ENCODE measurements at places on chromosomes 5 and 9.
A peak's percentile ranks its signal among the peaks of the same experiment; 100 is the strongest.

- no peak for DNase-seq
Observed at GRCh38 chr5:75611311-75612225, at the start of gene ANKDD1B. Gene ANKDD1B (plus strand): TSS chr5:75611453. CDS start chr5:75611635, 182 bp downstream.

DNA sequence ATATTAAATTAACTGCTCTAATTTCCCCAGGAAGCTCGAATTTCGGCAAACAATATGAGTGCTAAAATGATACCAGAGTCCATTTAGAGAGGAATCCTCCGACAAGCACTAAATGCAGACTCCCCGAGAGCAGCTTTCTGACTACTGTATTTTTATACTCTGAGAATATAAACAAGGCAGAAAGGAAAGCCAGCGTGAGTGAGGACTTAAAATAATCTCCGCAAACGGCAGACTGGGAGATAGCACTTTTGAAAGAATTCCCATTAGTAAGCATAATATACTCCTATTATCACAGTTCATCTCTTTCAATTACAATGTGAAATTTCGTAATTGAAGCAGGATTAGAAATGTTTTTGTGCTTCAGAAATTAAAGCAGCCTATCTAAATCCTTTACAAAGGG, 269.4 kb upstream of the PANK3 start:
- DNase-seq: no peak

DNA sequence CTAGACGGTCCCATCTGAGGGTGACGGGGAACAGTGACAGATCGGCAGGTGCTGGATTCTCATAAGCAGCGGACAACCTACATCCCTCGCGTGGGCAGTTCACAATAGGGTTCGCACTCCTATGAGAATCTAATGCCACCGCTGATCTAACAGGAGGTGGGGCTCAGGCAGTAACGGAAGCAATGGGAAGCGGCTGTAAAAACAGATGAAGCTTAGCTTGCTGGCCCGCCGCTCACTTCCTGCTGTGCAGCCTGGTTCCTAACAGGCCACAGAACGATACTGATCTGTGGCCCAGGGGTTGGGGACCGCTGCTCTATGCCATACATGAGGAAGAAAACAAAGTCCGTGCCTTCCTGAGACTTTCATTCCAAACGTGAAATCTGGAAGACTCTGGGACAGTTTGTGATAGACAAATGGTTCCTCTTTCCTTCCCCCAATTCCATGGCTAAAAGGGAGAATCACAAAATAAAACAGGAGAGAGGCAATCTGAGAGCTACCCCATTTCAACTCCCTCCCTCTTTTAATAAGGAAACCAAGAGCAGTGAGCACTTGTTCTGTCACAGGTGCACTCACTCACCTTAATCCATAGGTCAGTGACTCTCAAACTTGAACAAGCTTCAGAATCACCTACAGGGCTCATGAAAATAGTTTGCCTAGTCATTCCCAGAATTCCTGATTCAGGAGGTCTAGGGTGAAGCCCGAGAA, 12.1 kb downstream of the PDCL start:
- DNase-seq: peak; percentile 15

DNA sequence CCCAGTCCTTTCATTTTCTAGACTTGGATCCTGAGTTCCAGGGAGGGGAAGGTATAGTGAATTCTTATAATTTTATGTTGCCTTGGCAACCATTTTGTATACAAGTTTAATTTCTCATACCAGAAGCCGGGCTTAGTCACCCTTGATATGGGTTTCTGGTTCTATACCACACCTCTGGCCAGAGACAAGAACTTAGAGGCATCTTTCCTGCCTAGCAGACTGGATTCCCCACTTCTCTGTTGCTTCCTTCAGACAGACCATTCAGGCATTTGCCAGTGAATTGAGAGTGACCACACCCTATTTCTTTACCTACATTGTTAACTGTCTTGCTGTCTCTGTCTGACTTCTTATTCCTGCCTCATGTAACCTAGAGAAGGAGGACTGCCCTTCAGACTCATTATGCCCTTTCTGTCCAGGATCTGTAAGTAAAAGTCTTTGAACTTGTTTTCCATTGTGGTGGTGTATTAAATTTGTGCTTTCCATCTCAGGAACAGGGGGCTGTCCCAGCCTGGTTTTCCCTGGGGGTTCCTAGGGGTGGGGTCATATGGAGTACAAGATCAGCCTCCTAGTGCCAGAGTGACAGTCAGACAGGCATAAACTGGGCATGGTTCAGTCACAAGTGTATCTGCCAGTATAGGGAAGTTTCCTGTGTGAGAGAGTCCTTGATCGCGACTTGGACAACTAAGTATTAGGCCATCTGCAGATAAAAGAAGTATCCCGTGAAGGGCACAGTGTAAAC, 27.4 kb downstream of the TNFSF8 start:
- no peak for DNase-seq

DNA sequence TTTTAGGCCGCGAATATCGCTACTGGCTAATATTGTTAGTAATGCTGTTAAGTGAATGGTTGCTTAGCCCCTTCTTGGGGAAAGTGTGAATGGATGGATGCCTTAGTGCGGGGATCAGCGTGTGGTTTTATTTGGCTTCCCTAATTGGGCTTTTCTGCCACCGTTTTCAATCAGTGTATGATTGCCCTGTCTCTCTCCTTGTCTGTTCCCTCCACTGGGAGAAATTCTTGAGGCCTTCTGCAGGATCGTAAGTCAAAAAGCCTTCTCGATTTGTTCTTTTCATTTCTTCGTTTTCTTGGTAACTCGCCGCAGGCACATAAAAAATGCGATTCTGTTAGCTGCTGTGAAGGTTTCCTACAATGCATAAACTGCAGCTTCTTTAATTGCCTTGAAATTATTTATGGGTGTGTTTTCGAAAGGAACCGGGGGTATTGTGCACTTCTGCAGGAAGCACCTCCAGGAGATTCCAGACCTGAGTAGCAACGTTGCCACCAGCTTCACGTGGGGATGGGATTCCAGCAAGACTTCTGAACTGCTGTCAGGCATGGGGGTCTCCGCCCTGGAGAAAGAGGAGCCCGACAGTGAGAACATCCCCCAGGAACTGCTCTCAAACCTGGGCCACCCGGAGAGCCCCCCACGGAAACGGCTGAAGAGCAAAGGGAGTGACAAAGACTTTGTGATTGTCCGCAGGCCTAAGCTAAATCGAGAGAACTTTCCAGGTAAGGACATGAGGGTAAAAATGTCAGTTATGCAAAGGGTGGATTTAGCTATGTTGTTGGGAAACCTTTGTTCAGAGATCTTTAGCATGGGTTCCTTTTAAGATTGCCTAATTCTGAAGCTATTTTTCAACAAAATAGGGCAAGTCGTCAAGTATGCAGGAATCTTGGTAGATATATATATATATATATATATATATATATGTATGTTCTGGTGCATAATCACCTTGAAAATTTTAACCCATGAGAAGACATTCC, 700 bp downstream of the SKP2 start:
- DNase-seq: peak; percentile 14

- no peak for DNase-seq
Observed at GRCh38 chr9:98993570-98993945, 49.9 kb downstream of the COL15A1 start.

DNA sequence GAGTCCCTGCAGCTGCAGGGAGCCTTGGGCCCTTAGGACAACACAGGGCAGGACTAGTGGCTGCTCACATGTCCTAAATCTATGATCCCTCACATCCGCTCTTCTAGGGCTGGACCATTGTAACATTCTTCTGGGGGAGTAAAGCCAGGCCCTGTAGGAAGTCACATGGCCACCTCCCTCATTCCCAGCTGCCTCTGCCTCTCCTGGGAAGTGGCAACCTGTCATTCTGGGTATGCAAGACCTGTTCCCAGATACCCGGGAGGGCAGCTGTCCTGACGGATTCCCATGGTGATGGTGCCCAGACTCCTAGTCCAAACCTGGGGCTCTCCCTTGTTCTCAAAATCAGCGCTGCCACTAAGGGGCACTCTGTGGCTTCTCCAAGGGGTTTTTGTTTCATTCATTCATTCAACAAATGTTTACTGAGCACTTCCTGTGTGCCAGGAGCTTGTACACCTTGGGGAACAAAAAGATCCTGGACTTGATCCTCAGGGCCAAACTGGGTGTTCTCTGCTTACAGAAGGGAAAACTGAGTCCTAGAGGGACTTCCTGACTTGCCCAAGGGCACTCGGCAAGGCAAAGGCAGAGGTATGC, 85.6 kb downstream of the PSD2 start:
- DNase-seq: peak; percentile 33

DNA sequence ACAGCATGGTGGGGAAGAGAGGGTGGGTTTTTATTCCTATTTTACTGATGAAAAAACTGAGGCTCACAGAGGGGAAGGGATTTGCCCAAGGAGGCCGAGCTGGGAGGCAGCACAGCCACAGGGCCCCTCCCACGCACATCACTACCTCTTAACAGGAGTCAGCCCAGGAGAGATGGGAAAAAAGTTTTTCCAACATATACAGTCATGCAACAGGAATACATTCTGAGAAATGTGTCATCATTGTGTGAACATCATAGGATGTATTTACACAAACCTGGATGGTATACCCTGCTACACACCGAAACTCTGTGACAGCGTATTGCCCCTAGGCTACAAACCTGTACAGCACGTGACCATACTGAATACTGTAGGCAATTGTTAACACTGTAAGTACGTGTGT, 11.6 kb downstream of the TRAF1 start:
- no peak for DNase-seq

- no peak for DNase-seq
Observed at GRCh38 chr9:127522727-127523126, 71.4 kb downstream of the LRSAM1 start.

- no peak for DNase-seq
Observed at GRCh38 chr5:149855366-149855765, 89.2 kb downstream of the PDE6A start.

DNA sequence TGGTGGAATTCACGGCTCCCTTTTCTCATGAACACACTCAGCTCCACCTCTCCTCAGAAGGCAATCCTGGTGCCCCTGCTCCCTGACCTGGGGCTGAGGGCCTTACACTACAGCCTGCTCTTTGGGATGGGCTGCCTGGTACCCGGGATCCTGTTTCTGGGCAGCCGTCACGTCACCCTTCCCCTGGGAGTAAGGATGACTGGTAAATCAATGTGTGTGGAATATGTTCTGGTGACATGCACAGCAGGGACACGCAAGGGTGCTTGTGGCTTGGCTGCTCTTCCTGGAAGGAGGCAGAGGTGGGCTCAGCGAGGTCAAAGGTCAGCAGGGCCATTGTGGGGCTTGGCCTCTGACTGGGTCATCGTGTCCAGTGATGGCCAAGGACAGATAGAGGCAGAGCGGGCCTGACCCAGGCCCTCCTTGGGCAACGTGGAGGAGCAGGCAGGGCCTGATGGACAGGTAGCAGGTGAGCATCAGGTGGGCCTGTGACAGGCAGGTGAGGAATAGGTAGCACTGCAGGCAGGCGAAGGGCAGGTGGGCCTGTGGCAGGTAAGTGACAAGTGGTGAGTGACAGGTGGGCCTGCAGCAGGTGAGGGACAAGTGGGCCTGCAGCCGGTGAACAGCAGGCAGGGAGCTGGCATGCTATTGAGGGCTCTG, 399.4 kb upstream of the IRX4 start:
- no peak for DNase-seq

DNA sequence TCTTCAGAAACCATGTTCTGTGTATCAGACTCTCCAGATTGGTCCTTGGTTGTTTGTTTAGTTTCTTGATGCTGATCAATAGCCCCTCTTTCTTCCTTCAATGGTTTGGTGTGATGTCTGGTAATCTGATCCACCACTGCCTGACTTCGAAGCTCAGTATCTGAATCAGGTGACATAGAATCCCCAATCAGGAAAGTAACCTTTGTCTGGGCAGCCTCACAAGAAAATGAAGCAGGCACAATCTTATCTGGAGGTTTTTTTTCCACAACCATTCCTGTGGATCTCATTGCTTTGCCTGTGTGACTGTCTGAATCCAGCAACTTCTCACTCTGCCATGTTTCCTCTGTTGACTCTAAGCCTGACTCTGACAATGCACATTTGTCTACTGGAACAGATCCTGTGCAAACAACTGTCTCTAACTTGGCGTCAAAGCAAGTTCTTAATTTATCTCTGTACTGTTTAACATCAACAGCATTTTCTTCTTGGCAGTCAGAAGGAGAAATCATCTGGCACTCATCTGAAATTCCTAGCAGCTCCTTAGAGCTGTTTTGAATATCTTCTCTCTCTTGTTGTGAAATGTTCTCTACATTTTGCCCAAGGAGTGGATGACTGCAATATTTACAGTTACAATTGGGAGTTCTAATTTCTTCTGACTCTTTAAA, 37.1 kb upstream of the RAPGEF6 start:
- peak; percentile 20 for DNase-seq

DNA sequence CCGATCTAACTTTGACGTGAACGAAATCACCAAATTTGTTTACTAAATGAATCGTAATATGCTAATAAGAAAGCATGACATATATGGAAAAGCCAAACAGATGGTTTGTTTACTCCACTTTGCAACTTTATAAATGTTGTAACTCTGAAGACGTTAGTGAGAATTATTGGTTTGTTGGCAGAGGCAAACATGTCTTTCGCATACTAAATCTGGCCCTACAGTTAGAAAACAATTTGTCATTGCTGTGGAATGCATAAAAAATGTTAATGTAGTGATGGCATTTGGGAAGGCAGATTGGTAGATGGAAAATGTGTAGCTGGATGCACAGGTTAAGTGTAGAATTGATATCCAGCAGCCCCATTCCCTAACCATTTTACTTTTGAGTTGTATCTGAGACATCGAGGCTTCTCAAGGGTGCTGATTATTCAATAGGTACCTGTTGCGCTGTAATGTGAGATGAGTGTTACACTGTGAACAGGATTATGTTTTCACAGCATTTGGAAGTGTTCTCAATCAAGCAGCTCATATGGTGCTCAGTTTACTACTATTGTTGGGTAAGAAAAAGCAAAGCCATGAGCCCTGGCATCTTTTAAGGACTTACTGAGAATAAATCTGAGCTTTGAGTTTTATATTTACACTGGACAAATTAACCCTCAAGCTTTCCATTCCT, 444.8 kb downstream of the BNC2 start:
- no peak for DNase-seq

GRCh38 chr9:98324801-98325200, 69.4 kb upstream of the TBC1D2 start:
- no peak for DNase-seq

DNA sequence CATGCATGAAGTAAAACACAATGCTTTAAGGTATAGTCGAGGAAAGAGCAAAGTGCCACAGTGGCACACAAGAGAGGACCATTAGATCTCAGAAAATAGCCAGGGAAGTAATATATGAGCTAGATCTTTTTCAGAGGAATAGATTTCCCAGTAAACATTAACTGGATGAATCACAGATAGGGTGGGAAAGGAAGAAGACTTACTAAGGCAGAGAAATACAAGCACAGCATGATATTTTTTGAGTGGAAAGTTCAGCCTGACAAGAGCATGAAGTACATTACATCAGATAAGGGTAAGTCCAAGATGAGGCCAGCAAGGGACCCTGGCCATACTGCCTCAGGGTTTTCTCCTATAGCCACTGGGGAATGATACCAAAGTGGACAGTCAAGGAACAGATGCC, 804.6 kb upstream of the DMAC1 start:
- no peak for DNase-seq

DNA sequence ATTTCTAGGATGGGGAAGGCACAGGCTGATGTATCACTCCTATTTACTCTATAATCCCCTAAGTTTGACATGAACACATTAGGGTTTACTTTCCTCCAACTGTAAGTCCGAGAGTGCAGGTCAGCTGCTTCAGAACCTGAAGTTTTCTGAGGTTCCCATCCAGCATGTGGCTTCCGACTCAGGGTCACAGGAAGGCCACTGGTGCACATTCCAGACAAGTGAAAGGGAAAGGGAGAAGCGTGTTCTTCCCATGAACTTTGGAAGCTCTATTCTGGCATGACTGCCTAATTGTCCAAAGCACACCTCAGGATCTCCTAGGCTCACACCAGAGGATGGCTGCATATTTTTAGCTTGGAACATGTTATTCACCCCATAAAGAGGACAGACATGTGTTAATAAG, 602.6 kb downstream of the SEMA5A start:
- no peak for DNase-seq

Data from left renal cortex interstitium (tissue), 4 donors.